ENCODE measurements at places on chromosomes 5 and 9.

DNA sequence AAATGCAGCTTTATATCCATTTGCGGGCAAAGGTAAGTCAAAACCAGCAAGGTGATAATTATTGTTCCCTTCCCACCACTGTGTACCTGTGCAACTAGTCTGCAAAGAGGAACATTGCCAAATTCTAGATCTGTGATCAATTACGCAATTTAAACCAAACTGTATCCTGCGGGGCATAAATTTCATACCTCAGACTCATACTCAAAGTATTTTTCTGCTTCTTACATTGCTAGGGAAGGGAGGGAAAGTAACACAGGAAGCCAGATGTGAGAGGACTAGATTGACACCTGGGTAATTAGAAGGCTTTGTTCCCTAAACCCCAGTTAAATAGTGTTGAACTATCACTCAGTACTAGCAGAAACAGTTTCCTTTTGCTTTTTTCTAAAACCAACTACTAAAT is 240.2 kb upstream of the ZNF608 start:
- DNase-seq: no peak

DNA sequence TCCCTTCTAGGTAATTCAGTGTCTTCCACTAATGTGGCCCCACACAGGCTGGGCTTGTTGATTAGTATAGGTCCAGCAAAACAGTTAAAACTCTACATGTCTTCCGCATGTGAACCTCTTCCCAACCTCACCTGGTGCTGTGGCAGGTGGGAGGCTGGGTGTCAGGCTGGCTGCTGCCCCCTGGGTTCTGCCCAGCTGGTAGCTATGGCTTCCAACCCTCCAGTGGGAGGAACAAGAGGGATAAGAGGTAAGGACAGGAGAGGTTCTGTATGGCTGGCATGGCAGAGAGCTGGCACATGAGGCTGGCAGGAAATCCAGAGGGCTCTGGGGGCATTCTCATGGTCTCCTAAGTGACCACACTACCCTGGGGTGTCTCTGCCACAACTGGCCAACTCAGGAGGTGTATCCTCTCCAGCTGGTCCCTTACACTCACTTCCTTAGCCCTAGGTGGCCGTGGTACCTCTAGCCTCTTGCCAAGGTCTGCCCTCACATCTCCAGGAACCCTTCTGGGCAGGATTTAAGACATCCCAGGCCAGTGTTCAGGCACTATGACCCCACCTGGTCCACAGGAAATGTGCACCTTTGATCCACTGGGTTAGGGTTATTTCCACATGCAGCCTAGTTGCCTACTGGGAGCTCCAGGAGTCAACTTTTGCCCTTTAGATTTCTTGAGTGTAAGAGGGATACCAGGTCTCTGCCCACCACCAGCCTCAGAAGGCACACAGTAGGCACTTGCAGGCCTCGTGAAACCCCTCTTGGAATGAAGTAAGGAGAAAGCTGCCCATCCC is 41.7 kb downstream of the AHRR start:
- no peak for DNase-seq

DNA sequence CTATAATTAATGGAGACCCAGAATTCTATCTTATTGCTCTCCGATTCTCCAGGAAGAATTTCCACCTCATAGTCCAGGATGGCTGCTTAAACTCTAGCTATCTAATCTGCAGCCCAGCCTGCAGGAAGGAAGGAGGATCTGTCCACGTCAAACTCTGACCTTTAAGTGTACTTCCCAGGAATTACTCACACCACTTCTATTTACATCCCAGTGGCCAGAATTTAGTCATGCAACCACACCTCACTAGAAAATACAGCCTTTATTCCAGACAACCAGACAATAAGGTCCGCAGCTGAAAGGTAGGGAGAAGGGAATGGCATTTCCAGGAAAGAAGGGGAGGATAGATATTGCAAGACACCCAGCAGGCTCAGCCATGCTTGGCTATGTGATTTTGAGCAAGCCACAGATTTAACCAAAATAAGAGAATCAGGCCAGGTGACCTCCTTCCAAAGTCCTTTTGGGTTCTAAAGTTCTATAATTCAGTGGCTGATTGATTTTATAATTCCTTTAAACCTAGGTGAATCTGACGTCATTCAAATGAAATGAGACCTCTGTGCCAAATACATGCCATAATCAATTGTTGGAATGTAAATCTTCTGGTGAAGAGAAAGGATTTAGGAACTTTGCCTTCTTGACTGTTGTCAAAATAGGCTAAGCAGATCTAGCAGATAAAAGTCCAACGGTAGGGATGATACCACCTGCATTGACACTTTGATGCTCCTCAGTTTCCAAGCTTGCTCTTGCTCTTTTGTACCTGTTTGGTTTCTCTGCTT is 3.7 kb upstream of the DENND1A start:
- no peak for DNase-seq

GRCh38 chr9:20508242-20508641 is 114.1 kb downstream of the MLLT3 start:
- no peak for DNase-seq
